ENCODE measurements at places on chromosomes 12 and 14.

GRCh38 chr12:124217508-124218242 is 77.2 kb upstream of the RFLNA start:
- no peak for DNase-seq

DNA sequence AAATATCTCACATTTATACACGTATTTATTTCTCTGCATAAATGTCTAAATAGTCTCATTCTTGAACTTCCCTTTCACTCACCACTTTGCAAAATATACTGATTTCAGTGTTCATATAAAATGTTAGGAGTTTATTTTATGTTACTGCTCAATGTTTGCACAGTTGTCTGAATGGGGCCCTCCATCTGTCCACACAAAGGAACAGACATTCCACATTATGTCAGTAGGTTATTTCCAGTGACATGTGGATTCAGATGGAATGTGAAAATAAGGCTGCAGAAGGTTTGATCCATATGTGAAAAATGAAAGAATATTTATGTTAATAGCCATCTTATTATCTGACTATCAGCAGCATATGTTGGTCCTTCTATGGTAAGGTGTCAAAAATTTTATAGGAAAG is 994.4 kb upstream of the SEL1L start:
- DNase-seq: no peak

- no peak for DNase-seq
Observed at GRCh38 chr12:45212064-45212463, 3.8 kb upstream of the ANO6 start.

- no peak for DNase-seq
Observed at GRCh38 chr14:103854822-103855733, 7.7 kb upstream of the PPP1R13B start.

All from skin of body (tissue), 3 donors.